ENCODE measurements at places on chromosomes 7 and 10.

DNA sequence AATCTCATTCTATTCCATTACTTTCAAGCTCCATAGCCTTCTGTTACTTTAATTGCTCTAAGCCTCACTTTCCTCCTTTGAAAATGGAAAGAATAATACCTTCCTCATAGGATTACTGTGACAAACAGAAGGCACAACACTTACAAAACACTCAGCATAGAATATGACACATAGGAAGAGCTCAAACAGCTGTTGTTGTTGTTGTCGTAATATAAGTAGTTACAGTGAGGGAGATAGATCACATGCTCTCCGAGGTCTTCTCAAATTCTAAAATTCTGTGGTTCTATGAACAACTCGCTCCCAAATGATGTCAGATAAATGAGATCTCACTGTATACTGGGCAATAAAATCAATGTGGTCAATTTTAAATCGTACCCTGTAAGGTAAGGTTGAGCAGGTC, 1049.3 kb upstream of the C7orf33 start:
- no peak for DNase-seq

DNA sequence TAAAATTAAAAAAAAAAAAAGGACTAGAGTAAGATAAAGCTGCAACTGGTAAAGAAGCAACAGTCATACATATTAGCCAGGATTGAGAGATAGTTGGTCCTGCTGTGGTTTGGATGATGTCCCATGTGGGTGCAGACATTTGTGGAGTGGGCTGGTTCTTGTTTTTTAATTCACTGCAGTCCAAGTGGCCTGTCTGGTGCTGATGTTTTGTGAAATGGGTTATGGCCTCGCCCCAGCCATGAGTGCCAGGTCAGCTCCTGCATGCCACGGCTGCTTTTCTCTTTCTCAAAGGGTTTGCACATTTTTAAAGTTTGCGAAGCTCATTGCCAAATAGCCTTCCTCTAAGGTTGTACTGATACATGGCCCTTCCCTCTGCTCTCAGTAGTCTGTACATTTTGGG, 14.1 kb upstream of the BTBD16 start:
- no peak for DNase-seq

GRCh38 chr10:114030140-114030539, 13.5 kb upstream of the ADRB1 start:
- no peak for DNase-seq

DNA sequence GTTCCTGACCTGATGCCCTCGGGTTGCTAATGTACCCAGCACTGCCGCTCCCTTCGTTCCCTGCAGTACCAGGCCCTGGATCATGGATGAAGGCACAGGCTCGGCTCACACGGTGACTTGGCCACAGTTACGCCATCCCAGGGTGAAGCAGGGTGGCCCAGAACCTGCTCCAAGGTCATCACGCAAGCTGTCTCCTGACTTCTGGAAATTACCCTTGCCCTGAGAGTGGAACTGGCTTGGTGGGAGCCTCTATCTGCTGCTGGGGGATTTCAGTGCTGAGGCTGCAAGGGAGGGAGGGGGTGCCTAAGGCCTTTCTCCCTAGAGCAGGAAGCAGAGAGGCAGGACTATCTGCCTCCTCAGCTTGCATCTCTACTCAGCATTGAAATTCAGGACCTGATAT, 36.6 kb downstream of the FIGNL1 start:
- DNase-seq, result no peak

DNA sequence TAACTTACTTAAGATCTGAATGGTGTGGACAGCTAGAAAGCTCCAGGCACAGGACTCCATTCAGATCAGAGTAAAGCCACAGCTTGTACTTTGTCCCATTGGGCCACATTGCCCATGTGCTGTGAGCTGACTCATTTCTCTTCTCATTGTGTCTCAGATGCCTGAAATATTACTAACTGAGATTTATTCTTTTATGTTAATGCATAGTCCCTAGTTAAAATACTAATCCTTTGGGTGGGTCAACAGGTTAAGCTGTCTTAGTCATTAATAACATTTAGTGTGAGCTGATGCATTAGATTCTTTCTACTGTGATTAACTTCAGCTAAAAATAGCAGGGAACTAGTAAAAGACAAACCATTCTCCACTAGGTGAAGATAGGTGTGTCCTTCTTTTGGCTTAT, 104.7 kb upstream of the ARMC3 start:
- no peak for DNase-seq

- DNase-seq, result no peak
Measured at GRCh38 chr10:48411510-48411909, 105.0 kb downstream of the MAPK8 start.

GRCh38 chr10:2839081-2839725, 228.1 kb upstream of the PFKP start:
- DNase-seq, result peak; percentile 72

DNA sequence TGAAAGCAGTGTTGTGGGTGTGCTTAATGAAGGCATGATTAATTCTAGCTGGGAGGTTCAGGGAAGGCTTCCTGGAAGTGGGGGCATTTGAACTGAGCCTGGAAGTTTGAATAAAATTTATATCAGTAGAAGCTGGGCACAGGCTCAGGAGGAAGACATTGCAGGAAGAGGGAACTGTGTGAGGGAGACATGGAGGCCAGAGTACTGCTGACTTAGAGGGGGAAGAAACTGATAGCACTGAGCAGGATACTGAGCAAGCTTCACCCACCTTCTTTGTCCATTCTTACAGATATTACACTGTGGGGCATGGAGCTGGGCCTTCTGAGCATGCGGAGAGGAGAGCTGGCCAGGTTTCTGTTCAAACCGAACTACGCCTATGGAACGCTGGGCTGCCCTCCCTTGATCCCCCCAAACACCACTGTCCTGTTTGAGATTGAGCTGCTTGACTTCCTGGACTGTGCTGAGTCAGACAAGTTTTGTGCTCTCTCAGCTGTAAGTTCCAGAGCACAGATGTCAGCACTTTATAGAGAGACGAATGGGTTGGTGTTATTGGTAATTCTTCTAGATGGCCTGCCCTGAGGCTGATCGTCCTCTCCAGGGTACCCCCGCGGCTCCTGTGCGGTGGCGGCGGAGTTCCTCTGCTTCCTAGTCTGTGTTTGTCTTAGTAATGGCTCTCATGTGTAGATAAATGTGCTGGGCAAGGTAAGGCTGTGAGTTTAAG, 2.1 kb downstream of the FKBP6 start:
- DNase-seq, result no peak

GRCh38 chr7:78683566-78683965, 769.9 kb downstream of the MAGI2 start:
- no peak for DNase-seq

GRCh38 chr10:95500649-95501048, 60.5 kb downstream of the SORBS1 start:
- DNase-seq, result peak; percentile 32

DNA sequence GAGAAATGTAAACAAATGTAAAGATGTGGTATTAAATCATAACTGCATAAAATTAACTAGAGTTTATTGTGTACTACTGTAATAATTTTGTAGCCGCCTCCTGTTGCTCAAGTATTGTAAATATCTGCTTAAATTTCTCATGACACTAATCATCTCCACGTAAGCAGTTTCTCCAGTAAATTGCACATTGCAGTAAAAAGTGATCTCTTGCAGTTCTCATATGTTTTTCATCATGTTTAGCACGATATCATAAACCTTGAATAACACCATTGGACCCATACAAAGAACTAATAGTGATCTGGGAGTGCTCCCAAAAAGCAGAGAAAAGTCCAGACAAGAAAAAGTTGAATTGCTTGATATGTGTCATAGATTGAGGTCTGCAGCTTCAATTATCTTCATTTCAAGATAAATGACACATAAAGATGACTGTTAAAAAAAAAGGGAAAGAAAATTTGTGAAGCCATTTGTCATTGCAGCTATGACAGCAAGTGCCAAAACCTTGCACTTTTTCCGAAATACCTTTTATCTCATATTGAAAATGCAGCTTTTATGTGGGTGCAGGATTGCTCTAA, 15.3 kb downstream of the LIPA start:
- DNase-seq, result no peak

- peak; percentile 19 for DNase-seq
Measured at GRCh38 chr7:158933468-158934139, 77.2 kb downstream of the DYNC2I1 start.

DNA sequence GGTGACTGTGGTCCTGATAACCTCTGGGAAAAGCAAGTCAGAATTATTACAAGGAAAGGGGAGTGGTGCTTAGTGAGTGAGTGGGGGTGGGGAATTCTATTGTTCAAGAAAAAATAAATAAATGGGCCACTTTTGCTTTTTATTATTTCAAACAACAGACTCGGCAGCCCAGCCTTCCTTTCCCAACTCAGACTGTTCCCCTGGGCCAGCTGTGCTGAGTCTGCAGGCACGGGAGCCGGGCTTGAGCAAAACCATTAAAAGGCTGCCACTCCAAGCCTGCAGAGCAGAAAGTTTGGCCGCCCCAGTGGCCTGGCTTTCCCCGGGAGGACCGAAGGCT, 90.0 kb downstream of the PLXNA4 start:
- DNase-seq, result no peak

DNA sequence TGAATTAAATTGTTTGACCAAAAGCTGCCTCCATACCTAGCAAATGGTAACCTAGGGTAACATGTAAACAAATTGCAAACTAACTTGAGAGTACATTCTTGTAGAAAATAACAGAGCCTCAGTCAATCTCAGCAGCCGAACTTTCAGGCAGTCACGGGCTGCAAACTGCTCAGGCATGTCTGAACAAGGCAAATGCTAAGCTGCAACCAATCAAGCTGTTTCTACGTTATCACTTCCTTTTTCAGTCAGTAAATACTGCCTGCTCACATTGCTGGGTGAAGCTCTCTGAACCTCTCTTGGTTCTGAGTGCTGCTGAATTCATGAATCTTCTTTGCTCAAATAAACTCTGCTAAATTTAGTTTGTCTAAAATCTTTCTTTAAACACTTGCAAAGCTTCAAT, 1212.4 kb downstream of the SORCS1 start:
- DNase-seq, result no peak

- no peak for DNase-seq
Measured at GRCh38 chr10:128211064-128211504, 84.9 kb upstream of the MKI67 start.

GRCh38 chr7:120600607-120601006, 257.3 kb downstream of the TSPAN12 start:
- no peak for DNase-seq

DNA sequence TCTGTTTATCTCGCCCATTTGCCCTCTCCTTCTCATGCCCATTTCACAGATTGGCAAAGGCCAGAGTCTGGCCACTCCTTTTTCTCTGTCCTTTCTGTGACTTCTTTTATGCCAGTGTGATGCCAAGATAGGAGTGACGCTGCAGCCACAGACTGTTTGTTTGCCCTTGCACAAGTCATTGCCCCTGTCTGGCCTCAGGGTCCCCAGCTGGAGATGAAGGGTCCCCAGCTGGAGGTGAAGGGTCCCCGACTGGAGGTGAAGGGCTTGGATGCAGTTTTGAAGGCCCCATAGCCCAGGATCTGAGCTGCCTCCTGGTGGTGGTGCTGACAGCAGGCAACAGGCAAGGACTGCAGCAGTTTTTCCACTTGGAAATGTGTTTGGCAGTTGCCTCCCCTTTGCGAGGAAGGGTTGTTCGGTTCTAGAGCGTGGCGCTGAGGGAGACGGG, 50.8 kb upstream of the SLC29A3 start:
- no peak for DNase-seq

DNA sequence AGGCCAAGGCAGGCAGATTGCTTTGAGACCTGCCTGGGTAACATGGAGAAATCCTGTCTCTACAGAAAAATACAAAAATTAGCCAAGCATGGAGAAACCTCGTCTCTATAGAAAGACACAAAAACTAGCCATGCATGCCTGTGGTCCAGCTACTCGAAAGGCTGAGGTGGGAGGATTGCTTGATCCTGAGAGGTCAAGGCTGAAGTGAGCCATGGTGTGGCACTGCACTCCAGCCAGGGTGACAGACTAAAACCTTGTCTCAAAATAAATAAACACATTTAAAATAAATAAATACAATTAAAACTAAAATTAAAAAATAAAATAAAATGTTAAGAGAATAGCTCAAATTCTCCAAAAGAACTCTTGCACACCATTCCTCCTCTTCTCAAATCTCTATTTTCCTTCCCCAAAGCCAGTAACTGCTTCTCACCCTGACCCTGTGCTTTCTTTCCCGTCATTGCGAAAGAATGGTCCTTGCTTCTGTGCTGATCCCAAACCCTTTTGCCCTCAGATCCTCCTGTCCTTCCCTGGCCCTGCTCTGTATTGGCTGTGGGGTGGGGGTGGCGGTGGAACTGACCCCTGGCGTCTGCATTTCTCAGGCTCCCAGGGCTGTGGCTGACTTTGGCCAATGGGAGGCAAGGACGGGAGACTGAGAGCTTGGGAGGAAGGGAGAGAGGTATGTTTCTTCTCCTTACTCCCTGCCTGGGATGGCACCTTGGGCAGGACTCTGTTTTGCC, 12.4 kb downstream of the SRGN start:
- DNase-seq, result no peak

DNA sequence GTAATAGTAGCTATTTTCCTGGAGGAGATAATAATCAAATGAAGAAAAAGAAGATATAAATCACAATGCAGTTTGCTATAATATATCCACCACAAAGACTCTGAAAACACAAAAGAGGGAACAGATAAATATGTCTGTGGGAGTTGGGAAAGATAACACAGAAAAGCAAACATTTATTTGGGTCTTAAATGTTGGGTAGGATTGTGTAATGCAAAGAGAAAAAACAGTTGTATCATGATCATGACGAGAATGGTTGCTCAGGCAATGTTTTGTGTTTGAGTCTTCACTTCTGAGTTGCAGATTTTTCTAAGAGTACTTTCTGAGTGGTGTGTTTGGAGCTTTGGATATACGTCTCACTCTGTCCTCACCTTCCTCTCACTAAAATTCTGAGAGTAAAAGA, 437.5 kb downstream of the TFEC start:
- no peak for DNase-seq

DNA sequence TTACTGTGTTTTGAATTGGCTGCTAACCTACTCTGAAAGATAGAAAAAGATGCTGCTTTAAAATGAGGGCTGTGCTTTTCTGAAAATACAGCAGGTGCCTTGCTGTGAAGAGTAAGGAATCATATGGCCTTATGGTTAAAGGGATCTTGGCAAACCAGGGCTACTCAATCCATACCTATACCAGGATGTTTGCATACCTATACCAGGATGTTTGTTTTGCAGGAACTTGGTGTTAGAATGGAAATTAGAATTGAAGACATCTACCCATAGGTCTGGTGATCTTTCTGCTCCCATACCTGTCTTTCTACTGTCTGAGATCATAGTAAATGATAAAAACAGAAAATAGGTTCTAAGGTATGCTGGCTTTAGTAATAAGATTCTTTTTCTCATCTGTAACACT, 200.2 kb upstream of the C7orf33 start:
- no peak for DNase-seq

- no peak for DNase-seq
Measured at GRCh38 chr10:1788401-1788800, 51.1 kb upstream of the ADARB2 start.

GRCh38 chr10:15672469-15672868, 47.3 kb downstream of the ITGA8 start:
- peak; percentile 14 for DNase-seq

- no peak for DNase-seq
Measured at GRCh38 chr7:159036916-159037605, 107.6 kb downstream of the VIPR2 start.

- no peak for DNase-seq
Measured at GRCh38 chr7:27161214-27161720, 4.1 kb downstream of the HOXA9 start.

Measured in Jurkat, Clone E6-1 (cell line).